ENCODE measurements at places on chromosomes 11 and 22.

DNA sequence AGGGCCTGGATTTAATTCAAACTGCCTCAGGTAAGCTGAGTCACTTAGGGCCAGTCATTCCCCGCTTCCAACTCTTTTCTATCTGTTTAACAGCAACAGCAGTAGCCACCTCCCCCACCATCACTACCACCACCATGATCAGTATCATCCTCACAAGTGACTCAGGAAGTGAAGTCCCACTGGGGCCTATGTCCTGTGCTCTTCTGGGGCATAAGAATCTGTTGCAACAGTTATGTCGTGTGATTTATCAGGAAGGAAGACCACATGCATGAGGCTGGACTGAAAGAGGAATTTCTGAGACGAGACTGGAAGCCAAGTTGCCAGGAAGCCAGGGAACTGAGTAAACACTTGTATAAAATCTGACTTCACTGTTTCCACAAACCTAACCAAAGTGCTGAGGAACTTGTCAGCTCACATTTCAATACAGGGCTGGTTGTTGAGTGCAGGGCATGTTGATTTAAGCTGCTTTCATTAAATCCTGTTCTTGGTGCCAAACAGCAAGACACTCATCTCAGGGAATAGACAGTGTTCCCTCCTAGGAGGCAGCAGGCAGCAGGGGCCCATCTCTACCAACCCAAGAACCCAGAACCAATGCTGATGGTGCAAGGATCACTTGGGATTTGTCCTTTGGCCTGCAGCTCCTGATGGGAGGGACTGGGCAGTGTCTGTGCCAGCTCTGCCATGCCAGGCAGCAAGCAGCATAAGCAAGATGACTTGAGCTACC is 226.7 kb upstream of the NARS2 start:
- no peak for DNase-seq

DNA sequence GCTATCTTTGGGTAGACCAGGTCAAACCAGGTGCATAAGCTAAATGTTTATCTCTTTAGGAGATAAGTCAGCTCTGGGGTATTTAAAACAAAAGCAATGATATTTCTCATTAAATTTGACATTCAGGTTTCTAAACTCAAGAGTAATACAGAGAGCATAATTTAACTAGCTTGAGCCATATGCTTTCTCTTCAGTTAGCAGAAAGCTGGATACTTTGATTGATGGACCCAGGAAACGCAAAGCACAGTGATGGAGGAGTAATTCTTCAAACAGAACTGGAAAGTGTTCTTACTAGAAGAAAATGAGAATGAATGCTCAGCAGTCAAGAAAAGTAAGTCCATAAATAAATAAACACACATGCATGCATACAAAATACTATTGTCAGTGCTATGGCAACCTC is 885.7 kb upstream of the RAG2 start:
- no peak for DNase-seq

DNA sequence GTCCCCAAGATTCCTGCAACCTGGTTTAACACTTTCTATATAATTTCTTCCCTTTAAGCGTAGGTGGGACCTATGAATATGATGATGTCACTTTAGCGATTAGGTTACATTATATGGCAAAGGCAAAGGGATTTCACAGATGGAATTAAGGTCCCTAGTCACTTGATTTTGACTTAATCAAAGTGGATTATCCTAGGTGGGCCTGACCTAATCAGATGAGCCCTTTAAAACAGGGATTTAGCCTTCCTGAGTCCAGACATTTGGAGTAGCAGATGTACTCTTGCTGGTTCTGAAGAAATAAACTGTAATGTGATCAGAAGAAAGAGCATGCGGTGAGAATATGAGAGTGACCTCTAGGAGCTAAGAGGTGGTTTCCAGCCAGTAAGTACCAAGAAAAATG is 67.8 kb upstream of the LIN7C start:
- DNase-seq, result no peak

DNA sequence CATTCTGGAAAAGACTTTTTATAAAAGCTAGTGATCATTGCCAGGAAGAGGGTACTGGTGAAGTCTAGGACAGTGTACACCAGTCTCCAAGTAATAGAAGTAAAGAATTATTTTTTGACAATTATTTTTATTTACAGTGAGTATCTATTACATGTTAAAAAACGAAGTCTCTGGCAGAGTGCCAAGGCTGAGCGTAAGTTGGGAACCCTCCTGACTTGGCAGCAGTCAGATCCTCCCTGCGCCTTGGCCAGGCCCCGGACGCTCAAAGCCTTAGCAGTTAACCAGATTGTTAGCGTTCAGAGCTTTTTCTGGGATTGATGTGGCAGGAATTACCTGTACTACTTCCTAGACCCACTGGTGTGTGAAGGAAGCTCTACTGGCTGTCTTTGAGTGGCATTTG is 38.1 kb upstream of the CTTN start:
- DNase-seq, result no peak

- no peak for DNase-seq
These were observed 808.0 kb upstream of the LUZP2 start for GRCh38 chr11:23688835-23689234.

DNA sequence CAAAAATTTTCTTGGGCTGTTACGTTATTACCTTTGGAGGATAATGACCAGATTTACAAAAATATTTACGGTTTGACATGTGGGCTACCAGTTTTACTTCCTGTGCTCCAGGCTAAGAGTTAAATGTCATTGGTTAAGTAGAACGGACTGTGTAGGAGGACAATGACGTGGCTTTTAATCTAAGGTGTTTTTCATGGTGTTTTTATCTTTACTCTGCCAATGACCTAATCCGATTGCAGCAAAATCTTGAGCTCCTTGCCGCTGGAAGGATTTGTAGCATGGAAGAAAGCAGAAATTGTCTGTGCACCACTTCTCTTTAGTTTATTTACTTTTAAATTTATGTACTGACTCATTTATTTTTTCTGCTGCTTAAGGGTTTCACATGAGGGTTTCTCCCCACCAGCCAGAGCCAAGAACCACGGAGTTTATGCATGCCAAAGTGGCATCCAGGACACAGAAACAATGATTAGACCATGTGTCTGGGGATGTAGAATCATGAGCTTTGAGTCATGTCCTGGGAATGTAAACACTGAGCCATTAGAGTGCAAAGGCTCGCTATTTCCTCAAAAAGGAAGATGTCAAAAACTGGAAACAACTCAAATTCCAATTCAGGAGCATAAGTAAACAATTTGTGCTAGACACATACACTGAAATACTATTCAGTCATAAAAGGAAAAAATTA is 1.9 kb upstream of the CARD16 start:
- DNase-seq, result no peak

DNA sequence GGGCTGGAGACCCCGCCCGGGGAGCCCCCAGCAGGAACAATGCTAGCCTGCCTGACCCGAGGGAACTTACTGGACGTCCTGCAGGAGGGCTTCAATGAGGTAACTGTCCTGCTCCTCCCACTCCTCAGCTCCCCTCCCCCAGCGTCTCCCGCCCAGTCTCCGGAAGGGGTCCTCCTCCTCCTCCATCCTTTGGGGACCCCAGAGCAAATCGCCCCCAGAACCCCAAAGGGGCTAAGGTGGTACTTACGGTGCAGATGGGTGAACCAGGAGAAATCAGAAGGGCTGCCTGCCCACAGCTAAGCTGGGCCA is 272 bp downstream of the DIXDC1 start:
- DNase-seq, result no peak

- no peak for DNase-seq
These were observed 562.5 kb downstream of the MN1 start for GRCh38 chr22:27238935-27239510.

DNA sequence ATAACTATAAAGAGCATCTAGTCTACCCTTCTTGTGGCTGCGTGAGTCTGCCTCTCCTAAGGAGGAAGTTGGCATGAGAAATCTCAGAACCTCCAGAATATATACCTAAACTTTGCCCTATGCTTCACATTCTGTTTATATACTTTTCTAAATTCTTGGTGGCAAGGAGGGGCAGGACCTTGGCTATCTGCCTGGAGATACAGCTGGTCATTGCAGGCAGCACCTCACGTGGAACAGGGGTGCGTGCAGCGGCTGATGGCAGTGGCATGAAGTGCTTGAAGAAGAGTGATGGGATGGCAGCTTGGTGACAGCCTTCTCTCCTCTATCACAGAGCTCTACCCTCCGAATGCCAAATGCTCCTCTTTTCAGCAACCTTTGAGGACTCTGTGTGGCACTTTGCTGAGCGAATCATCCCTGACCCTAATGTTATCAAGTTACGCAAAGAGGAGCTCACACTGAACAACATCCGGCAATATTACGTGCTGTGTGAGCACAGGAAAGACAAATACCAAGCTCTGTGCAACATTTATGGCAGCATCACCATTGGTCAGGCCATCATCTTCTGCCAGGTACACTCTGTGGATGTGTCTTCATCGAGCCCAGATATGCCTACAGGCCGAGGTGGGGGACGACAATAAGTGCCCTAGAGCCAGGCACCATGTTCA is 12.5 kb downstream of the DDX25 start:
- no peak for DNase-seq

DNA sequence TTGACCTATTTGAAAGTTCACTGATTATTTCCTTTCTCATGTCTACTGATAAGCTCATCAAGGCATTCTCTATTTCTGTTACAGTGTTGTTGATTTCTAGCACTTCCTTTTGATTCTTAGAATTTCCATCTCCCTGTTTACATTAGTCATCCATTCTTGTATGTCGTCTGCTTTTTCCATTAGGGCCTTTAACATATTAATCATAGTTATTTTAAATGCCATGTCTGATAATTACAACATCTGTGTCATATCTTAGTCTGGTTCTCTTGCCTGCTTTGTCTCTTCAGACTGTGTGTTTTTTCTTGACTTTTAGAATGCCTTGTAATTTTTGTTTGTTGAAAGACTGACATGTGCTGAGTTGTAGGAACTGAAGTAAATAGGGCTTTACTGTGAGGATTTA is 602.1 kb downstream of the SOX6 start:
- no peak for DNase-seq

GRCh38 chr11:12773591-12773990 is 99.4 kb downstream of the TEAD1 start:
- DNase-seq, result no peak

GRCh38 chr11:23684701-23685100 is 812.2 kb upstream of the LUZP2 start:
- DNase-seq, result no peak

- no peak for DNase-seq
These were observed 28.5 kb upstream of the OAF start for GRCh38 chr11:120182372-120182771.

DNA sequence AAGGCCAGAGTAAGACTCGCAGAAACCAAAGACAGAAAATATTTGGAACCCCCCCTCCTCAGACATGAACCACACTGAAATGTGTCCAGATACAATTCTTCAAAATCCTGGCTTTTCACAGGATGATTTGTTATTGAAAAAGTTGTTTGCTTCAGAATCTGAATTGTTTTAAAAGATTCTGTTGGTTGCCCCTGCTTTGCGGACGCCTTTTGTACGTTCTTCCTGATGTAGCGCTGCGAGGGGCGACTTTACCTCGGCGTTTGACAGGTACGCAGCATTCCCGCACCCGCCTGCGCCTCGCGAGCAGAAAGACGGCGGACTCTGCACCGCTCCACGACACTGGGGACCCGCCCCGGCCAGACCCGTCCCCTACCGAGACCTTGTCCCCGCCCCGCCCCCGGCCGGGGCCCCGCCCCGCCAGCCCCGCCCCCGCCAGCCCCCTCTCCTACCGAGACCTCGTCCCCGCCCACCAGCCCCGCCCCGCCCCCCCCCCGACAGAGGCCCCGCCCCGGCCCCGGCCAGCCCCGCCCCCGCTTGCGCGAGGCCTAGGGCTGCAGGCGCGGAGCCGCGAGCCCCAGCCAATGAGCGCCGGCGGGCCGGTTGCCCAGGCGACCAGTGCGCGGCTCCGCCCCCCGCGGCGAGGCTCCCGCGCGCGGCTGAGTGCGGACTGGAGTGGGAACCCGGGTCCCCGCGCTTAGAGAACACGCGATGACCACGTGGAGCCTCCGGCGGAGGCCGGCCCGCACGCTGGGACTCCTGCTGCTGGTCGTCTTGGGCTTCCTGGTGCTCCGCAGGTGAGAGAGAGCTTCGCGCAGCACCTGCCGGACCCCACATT is at the start of gene GLB1L2:
GLB1L2 (plus strand) TSS at position 635 of the 835 bp plus-strand sequence; CDS start at position 709, 74 bp downstream.
- DNase-seq, result peak; percentile 65

- no peak for DNase-seq
These were observed 94.5 kb downstream of the RPS6KA4 start for GRCh38 chr11:64453466-64453865.

DNA sequence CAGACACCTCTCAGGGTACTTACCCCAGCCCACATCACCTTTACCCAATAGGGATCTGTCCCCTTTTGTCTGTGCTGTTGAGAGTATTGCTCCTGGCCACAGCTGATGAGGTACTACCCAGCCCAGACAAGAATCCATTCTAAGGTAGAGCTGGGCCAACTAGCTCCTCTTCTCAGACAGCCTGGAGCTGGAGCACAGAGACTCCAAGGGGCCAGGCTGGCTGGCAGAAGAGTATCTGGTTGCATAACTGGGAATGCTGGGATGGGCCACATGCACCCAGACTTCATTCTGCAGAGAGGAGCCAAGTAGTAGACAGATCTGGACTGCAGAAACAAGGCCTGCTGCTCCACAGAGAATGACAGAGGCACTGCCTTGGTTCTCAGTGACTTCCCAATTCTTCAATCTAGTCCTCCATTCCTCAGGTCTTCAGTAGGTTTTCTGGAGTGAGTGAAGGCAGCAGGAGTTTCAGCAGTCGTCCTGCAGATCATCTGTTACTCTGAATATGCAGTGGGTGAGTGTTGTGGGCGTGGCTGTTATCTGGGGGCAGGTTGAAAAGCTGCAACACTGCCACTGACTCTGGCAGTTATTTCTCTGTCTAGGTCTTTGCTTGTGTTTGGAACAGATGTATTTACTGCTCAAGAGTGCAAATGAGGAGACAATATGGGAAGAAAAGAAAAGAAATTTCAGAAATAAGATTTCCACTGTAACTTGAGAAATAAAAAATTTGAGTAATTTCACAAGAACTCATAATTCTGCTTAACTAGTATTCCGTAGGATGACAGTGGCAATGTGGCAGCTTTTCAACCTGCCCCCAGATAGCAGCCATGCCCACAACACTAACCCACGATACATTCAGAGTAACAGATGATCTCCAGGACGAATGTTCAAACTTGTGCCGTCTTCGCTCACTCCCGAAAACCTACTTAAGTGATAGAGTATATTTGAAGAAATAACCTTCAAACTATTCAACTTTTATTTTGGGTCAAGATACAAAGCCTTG is 34.9 kb downstream of the MAPK1 start:
- no peak for DNase-seq

All from globus pallidus (tissue), 1 donor.